ENCODE measurements at places on chromosomes 6 and 20.

GRCh38 chr6:122772724-122773415, 6.6 kb upstream of the FABP7 start:
- H3K27ac ChIP-seq, result no peak overlapping the region
- no peaks in the 10 kb centered on the region for H3K27me3 ChIP-seq
- no peaks in the 10 kb centered on the region for H3K36me3 ChIP-seq
- H3K4me1 ChIP-seq, result no peaks in the 10 kb centered on the region

- no peak overlapping the region for H3K27ac ChIP-seq
- H3K4me1 ChIP-seq, result peaks cover 11% of the 10 kb centered on the region
Measured at GRCh38 chr20:33862709-33863403, 51.7 kb downstream of the CHMP4B start.

- H3K4me1 ChIP-seq, result no peaks in the 10 kb centered on the region
- no peaks in the 10 kb centered on the region for H3K27me3 ChIP-seq
- no peak overlapping the region for H3K4me3 ChIP-seq
- no peak for DNase-seq
- no peak overlapping the region for H3K27ac ChIP-seq
Measured at GRCh38 chr20:15805154-15805553, 768.1 kb downstream of the KIF16B start.

- H3K4me1 ChIP-seq, result peaks cover 65% of the 10 kb centered on the region
- peaks cover 71% of the 10 kb centered on the region for H3K36me3 ChIP-seq
- H3K27ac ChIP-seq, result peak overlapping the region; percentile 96
- no peak for DNase-seq
- H3K4me3 ChIP-seq, result peak overlapping the region; percentile 57
- no peaks in the 10 kb centered on the region for H3K27me3 ChIP-seq
Measured at GRCh38 chr20:3803854-3804253, 7.7 kb downstream of the CDC25B start.

- peaks cover 5% of the 10 kb centered on the region for H3K4me1 ChIP-seq
- H3K27ac ChIP-seq, result no peak overlapping the region
- DNase-seq, result no peak
Measured at GRCh38 chr6:83597511-83597910, 85.2 kb downstream of the PRSS35 start.

DNA sequence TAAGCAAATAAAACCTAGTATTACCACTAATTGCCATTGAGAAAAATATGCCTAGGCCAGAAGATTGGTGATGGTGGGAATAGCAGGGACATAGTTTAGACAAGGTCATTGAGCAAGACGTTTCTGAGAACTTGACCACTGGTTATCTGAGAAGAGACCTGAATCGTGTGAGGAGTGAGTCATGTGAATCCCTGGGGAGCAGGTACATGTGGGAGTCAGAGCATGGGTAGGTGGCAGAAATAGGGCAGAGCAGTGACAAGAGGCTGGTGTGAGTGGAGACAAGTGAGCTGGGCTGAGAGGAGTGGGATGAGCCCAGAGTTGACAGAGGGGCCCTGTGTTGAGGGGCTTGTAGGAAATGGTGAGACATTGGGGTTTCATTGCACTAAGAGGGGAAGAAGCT, 16.4 kb downstream of the MICA start:
- no peaks in the 10 kb centered on the region for H3K4me1 ChIP-seq
- peaks cover 15% of the 10 kb centered on the region for H3K36me3 ChIP-seq
- no peak overlapping the region for H3K27ac ChIP-seq
- no peaks in the 10 kb centered on the region for H3K27me3 ChIP-seq
- DNase-seq, result no peak

DNA sequence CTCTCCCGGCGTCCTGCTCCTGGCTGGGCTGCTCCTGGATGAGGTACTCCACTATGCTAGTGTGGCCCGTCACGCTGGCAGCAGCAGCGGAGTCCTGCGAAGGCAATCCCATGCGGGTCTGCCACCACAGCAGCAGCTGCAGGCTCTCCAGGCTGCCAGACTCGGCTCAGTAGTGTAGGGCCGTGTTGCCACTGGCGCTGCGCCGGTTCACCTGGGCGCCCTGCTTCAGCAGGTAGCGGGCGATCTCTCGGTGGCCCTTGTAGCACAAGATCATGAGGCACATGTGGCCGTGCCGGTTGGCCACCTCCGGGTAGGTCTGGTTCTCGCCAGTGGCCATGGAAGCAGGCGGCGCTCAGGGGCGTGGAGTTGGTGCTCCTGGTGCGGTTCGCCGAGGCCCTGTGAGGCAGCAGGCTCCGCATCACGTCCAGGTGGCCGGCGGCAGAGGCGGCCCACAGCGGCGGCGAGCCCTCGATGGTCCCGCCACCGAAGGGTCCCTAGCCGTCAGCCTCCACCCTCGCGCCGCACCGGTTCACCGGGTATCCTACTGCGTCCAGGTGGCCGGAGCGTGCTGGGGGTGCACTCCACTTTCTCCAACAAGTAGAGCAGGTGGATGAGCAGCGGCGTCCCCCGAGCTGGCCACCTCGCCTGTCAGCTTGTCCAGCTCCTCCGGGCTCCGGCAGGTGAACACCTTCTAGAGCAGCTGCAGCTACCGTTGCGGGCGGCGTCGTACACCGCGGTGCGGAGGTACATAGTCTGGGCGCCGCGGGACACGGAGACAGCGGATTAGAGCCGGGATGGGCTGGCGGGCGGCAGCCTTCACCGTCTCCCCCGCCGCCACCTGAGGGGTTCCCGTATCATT, 19.8 kb downstream of the RFPL4B start:
- H3K36me3 ChIP-seq, result no peaks in the 10 kb centered on the region
- peaks cover 14% of the 10 kb centered on the region for H3K27me3 ChIP-seq
- no peak overlapping the region for H3K4me3 ChIP-seq
- H3K4me1 ChIP-seq, result no peaks in the 10 kb centered on the region
- no peak overlapping the region for H3K27ac ChIP-seq

DNA sequence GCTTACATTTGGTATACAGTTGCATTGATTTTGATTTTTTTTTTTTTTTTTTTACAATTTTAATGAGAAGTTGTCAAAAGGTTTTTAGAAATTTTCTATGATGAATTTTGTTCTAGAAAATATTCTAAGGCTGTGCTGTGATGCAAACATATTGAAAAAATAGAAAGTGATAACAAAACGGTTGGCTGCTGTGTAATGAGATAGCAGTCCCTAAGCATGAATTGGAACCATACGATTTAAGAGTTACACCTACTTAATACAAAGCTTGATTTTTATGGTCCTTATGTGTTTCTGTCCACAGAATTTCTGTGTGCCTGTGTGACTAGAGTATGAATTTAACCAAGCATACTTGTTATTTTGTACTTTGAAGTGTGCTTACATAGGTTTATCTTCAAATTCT, 12.1 kb downstream of the HIVEP1 start:
- peaks cover 9% of the 10 kb centered on the region for H3K36me3 ChIP-seq
- H3K27ac ChIP-seq, result no peak overlapping the region
- H3K27me3 ChIP-seq, result no peaks in the 10 kb centered on the region
- DNase-seq, result no peak
- peaks cover 31% of the 10 kb centered on the region for H3K4me1 ChIP-seq

GRCh38 chr20:38001981-38002380, 31.3 kb downstream of the TTI1 start:
- H3K4me1 ChIP-seq, result no peaks in the 10 kb centered on the region
- H3K27me3 ChIP-seq, result no peaks in the 10 kb centered on the region
- no peak overlapping the region for H3K4me3 ChIP-seq
- DNase-seq, result no peak
